NCI-H1092 treated with DMSO at 0.1 percent for 48 hours (cell line): ENCODE measurements at places on chromosomes 13 and 19.

- no peak for DNase-seq
These were observed 17.1 kb upstream of the GRWD1 start for GRCh38 chr19:48428670-48429069.

DNA sequence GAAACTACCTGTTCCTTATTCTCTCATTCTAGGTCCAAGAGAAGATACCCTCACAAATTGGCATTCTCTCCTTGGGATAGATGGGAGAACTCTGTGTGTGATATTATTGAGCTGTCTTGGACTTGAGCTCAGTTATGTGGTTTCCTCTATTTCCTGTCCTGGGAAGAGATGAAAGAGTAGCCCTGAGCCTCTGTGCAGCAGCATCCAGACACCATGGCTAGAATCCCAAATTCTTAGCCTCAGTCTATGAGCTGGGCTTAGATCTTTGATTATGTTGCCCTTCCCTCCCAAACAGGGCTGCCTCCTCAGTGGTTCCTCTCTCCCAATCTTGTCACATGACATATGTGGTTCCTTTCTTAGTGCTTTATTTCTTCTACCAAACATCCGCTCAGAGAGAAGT is 290.7 kb downstream of the SPRY2 start:
- DNase-seq: no peak

DNA sequence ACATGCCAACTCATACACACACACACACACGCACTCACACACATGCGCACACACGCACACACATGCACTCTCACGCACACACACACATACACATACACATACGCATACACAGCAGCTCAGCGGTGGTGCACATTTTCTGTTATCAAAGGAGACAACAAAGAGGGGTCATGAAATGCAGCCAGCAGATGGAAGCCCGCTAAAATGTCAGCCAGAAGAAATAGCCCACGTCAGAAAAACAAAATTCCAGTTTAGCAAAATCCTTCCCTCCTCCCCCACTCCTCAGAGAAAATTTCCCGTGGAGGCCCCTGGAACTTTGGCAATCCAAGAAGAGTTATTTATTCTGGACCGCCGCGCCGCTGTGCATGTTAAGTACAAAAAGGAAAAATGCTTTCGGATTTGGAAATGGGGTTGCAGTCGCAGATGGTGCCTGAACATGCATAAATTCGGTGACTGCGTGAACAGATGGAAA is 114.6 kb upstream of the VSTM2B start:
- DNase-seq: no peak

DNA sequence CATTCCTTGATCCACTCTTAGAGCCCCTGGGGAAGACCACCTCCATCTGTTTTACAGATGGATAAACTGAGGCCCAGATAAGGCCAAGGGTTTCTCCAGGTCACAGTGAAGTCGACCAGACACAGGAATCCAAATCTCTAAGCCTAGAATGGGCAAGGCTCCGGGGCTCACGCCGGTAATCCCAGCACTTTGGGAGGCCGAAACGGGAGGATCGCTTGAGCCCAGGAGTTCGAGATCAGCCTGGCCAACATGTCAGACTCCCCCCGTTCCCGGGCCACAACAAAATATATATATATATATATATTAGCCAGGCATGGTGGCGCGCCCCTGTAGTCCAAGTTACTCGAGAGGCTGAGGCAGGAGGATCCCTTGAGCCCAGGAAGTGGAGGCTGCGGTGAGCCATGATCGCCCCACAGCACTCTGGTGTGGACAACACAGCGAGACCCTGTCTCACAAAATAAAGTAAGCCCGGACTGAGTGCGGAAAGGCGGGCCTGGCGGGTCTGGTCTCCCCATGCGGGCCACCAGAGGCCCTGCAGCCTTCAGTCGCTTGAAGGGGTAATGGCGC is 615 bp upstream of the RPL13A start:
- DNase-seq: no peak

GRCh38 chr13:31674051-31674450 is 65.3 kb upstream of the RXFP2 start:
- DNase-seq: no peak

DNA sequence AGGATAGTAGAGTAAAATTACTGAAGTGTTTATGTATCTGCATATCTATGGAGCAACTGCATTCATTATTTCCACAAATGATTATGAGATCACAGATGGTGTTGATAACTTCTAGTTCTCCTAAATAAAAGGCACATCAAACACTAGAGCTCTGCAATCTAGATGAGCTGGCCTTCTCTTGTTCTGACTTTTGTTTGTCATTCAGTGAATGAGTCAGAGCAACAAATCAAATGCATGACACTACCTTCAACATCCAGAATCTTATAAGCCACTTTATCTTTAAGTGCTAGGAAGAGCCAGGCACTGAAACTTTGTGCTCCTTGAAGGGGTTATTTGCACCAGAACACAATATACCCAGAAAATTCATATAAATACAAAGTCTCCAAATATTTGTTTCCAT is 456.0 kb downstream of the PCDH17 start:
- no peak for DNase-seq

DNA sequence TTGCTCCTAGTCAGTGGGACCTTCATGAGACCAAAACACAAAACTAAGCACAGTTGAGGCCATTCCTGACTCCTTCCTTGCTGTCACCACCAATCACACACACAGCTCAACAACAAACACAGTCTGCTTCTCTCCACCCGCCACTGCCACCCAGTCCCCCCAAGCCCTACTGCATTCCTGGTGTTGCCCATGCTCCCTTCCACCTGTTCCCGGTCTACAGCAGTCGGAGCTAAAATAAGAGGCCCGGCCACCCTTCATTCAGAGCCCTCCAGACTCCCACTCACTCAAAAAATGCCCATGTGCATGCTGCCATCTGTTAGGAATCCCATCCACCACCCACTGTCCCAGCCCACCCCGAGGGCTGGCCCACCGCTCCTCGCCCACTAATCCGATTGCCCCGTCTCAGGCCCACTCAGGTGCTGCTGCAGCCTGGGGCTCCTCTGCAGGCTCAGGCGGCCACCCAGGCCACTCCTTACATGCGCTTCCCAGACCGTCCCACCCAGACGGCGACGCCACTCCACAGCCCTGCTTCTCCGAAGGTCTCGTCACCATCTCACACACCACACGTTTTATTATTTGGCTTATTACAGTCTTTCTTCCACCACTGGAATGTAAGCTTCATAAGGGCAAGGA is 127.6 kb downstream of the RNF17 start:
- DNase-seq: no peak

GRCh38 chr13:79659121-79659521 is 178.2 kb downstream of the NDFIP2 start:
- no peak for DNase-seq

DNA sequence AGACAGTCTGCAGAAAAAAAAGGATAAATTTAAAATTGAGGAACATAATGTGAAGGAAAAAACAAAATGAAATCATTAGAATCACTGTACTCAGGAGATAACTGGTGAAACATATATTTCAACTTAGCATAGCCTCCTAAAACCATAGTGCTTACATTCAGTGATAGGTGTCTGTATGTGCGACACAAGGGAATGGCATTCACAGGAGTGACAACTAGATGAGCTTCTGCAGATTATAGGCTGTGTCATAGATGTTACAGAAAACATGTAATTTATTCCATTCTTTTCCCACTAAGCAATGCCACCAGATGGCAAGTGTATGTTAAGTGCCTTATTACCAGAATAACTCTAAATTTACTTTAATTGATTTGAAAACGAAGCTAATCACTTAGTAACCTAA is 960.0 kb upstream of the PCDH20 start:
- no peak for DNase-seq

DNA sequence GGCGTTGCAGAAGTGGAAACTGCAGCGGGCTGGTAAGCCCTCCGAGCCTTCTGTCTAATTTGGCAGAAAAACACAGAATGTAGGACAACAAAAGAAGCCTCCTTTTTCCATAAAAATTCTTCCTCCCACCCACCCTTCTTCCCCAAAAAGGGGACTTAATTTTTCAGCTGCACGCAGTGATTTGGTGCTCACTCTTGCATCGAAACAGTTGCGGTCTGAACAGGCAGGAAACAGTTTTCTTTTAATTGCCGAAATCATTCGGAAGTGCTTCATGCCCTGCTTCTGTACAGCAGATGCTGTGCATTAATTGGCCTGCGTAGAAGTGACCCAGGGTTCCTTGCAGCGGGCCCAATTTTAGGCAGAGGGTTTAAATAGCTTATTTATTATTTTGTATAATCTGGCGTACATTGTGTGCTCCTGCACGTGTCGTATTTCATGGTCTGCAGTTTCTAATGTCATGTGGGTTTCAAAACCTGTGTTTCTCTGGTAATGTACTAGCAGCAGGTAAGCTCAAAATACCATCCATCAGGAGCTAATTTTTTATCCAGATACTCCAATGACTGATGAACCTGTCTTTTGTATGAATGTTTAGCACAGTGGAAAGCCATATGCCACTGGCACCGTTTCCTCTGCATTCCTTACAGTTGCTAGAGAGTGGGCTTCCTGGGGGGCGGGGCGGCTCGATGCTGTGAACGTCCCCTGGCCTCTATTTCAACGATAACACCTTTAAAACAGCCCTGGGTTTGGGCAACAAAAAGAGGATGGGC is 66.6 kb downstream of the GGACT start:
- DNase-seq: peak; percentile 55

GRCh38 chr13:20969182-20969581 is 66.6 kb upstream of the XPO4 start:
- no peak for DNase-seq

- no peak for DNase-seq
These were observed 16.6 kb upstream of the USP12 start for GRCh38 chr13:27188239-27188638.

GRCh38 chr13:62309904-62310303 is 894.3 kb upstream of the PCDH20 start:
- no peak for DNase-seq

DNA sequence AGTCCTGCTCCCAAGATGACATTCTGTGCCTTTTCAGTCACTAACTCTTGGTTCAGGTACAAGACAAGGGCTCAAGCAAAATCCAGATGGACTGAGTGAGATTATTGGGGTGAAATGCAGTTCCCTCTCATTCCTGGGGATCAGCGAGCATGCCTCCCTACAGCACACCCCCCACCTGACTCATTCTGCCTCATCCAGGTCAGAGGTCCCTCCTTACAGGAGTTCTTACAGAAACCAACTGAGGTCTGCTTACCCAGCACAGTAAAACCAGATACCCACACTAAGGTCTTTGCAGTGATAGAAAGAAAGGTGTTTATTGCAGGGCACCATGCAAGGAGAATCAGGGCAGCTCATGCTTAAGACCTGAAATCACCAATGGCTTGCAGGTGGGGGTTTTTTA is 21.6 kb upstream of the MRI1 start:
- DNase-seq: no peak

- no peak for DNase-seq
These were observed 418.0 kb downstream of the ZNF536 start for GRCh38 chr19:30790056-30790680.

DNA sequence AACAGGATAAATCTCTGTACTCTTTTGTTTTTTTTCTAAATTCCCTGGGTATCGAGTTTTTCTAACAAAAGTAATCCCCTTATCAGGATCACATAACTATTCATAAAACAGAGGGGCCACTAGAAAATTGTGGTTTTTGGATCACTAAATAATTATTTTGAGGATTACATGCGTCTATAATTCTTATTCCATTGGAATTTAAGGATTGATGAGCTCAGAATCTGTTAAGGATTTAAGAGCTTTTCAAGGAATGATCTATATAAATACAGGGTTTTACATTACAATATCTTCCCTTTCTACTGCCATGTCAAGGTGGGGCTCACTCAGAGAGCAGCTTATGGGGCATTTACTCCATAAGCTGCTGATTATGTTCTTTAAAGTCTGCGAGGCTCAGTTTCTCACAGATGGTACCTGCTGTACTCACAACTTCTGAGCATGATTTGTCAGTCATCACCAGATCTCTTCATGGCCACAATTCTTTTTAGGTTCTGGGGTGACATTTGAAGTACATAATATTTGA is 449.8 kb downstream of the PCDH17 start:
- no peak for DNase-seq

DNA sequence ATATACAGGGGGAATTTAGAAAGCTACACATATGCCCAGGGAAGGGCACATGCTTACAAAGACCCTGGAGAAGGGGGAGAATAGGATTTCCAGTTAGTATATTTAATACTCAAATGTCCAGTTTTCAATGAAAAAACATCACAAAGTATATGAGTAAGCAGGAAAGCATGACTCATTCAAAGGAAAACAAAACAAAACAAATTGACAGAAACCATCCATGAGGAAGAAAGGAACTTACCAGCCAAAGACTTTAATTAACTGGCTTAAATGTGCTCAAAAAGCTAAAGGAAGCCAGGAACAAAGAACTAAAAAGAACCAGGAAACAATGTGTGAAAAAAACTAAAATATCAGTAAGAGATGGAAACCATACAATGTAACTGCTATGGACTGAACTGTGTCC is 716.2 kb upstream of the ARGLU1 start:
- DNase-seq: no peak

- DNase-seq: no peak
These were observed 3.2 kb downstream of the EPN1 start for GRCh38 chr19:55678121-55678671.

DNA sequence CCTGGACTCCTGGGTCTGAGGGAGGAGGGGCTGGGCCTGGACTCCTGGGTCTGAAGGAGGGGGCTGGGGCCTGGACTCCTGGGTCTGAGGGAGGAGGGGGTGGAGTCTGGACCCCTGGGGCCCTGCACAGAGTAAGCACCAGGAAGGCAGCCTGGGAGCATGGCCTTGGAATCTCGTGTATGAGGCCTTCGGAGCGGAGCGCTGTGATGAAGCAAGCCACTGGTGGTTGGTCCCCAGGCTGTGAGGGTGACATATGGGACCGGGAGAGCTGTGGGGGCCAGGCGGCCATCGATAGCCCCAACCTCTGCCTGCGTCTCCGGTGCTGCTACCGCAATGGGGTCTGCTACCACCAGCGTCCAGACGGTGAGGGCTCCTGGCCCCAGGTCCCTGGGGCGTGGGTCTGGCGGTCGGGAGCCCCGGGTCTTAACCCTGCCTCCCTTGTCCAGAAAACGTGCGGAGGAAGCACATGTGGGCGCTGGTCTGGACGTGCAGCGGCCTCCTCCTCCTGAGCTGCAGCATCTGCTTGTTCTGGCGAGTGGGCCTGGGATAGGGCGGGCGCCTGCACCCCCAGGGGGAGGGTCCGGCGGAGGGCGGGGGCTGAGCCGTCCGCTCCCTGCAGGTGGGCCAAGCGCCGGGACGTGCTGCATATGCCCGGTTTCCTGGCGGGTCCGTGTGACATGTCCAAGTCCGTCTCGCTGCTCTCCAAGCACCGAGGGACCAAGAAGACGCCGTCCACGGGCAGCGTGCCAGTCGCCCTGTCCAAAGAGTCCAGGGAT is 918 bp downstream of the TMEM190 start:
- no peak for DNase-seq

GRCh38 chr13:85582890-85583289 is 216.3 kb downstream of the SLITRK6 start:
- no peak for DNase-seq

DNA sequence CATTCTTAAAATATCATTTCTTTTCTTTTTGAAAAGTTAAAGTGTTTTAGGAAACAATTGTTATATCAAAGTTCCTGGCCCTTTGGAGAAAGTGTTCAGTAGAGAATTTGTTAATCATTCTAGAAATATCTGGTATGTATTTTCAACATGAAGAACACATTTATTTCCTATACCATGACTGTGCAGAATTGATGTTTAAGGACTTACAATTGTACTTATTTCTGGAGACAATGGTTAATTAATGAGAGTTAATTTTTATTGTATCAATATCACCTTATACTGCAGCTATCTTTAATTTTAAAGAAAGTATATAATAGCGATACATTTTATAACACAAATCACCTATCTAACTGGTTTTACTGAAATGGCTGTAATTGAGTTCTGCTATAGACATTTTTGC is 95.3 kb downstream of the TEX29 start:
- no peak for DNase-seq

GRCh38 chr13:85040215-85040614 is 759.0 kb downstream of the SLITRK6 start:
- no peak for DNase-seq
